ENCODE measurements at places on chromosomes 7 and 10.

GRCh38 chr7:16420649-16421332, 547 bp downstream of the CRPPA start:
- DNase-seq: peak; percentile 88

GRCh38 chr10:68647672-68648341, 73.2 kb upstream of the CCAR1 start:
- no peak for DNase-seq

DNA sequence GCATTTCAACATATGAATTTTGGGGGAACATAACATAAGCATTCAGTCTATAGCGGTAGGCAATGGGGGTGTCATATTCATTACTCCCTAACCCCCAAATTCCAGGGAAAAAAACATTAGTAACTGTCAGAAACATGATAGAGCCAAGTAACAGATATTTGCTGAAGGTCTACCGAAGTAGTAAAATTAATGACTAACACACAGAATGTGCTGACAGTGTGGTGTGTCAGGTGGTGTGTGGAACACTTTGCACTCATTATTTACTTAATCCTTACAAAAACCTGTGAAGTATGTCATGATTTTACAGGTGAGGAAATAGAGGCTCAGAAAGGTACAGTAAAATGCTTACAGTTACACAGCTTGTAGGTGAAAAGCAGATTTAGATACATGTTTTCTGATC, 85.4 kb upstream of the RHOBTB1 start:
- no peak for DNase-seq

GRCh38 chr10:78871796-78872195, 197.0 kb upstream of the ZMIZ1 start:
- no peak for DNase-seq

GRCh38 chr10:79311581-79312407, 35.5 kb upstream of the PPIF start:
- peak; percentile 46 for DNase-seq

DNA sequence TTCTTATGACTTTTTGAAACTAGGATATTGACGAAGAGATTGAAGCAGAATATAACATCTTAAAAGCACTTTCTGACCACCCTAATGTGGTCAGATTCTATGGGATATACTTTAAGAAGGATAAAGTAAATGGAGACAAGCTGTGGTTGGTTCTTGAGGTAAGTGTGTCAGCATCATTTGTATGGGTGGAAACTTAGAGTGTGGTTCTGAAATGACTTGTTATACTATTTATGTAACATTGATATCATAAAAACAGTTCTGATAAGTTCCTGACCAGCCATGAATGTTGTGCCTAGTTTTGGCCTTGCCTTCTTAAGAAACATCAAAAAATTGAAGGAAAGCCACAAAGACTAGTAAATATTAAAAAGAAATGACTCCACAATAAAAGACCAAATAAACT, 20.8 kb downstream of the MYO3A start:
- no peak for DNase-seq

- DNase-seq: no peak
Observed at GRCh38 chr7:45610019-45610418, 35.9 kb downstream of the ADCY1 start.

- DNase-seq: no peak
Observed at GRCh38 chr10:58003945-58004344, 263.7 kb downstream of the IPMK start.

DNA sequence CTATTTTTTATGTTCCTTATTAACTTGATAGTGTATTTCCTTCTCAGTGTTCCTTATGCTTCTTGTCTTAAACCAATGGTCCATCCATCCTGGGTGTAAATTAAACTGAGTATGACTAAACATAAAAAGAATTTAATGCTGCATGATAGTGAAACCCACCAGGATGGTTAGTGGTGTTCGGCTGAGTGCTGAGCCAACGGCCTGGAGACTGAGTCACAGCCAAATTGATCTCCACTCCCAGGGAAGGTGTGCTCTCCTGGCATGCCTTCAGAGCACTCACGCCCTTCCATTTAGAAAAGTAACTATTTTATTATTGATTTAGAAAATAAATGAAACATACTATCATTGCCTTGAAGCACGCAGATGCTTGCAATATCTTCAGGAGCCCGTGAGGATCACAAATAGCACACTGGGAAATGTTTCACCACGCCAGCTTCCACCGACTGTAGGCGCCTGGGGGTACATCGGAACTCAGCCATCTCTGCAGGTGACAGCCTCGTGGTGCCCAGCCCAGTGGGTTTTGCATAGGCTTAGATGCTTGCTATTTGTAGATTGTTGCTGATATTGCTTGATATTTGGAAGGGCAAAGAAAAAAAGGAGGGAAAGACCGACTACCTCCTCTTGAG, 40.0 kb upstream of the LOXL4 start:
- no peak for DNase-seq

- DNase-seq: no peak
Observed at GRCh38 chr7:74455928-74456327, 2.2 kb downstream of the GTF2IRD1 start.

- peak; percentile 47 for DNase-seq
Observed at GRCh38 chr10:123007558-123008354, 839 bp downstream of the IKZF5 start.

GRCh38 chr10:121914661-121915060, 13.2 kb downstream of the ATE1 start:
- no peak for DNase-seq

- DNase-seq: no peak
Observed at GRCh38 chr7:75689246-75690099, 49.3 kb downstream of the HIP1 start.

DNA sequence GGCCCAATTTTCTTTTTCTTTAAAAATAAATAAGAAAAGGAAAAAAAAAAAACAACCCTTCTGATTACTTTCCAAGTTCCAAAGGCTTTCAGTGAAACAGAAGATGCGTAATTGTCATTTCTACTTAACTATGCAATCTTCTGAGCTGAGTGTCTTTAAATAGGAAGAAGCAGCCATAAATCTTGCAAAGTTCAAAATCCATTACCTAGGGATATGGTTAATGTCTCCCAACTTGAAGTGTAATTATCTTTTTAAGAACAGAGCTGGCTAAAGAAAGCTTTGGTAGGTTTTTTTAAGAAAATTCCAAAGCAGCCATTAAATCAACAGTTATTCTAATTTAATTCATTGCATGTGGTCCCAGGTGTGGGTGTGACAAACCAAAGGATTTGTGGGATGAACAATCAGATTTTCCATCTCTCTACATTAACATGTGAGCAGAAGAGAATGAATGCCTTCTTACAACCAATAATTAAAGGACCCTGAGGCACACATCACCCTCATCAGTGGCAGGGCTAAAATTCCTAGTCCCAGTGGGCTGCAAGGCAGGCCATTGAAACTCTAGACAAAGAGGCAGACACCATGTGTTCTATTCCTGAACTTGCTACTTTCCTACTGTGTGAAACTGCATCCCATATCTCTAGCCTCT, 419.2 kb downstream of the REEP3 start:
- no peak for DNase-seq

- peak; percentile 19 for DNase-seq
Observed at GRCh38 chr10:108388706-108389105, 1224.2 kb upstream of the SORCS1 start.

GRCh38 chr7:133349101-133349500, 96.2 kb downstream of the EXOC4 start:
- no peak for DNase-seq

DNA sequence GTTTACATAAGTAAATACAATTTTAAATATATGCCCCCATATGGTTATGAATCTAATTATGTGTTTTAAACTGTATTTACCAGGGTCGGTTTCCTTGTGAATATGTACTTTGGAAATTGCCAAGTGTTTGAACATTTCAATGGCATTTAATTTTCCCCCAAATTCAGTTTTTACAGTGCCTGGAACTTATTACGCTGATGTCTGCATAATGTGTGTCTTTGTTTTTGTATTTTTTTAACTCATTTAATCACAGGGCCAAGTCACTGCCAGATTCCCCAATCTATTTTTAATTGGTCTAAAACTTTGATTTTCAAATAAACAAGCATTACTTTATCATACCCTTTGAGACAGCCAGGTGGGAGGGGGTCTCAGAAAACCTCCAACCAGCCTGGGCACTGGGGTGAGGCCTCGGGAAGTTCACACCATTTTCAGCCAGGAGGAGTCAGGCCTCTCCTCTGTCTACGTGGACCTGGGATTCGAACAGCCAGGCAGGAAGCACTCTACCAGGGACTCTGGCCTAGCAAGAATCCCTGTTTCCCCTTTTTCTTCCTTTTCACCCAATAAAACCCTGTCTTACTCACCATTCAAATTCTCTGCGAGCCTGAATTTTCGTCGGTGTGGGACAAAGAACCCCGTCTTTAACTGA, 151.5 kb upstream of the COL1A2 start:
- DNase-seq: no peak

- no peak for DNase-seq
Observed at GRCh38 chr7:94394437-94395140, at the start of gene COL1A2. COL1A2 (plus strand) TSS chr7:94394895; CDS start chr7:94395032, 137 bp downstream.

GRCh38 chr10:13348216-13349017, at the start of gene SEPHS1:
SEPHS1 (minus strand) TSS chr10:13348293; CDS start chr10:13344950, 3,343 bp downstream.
- peak; percentile 77 for DNase-seq

DNA sequence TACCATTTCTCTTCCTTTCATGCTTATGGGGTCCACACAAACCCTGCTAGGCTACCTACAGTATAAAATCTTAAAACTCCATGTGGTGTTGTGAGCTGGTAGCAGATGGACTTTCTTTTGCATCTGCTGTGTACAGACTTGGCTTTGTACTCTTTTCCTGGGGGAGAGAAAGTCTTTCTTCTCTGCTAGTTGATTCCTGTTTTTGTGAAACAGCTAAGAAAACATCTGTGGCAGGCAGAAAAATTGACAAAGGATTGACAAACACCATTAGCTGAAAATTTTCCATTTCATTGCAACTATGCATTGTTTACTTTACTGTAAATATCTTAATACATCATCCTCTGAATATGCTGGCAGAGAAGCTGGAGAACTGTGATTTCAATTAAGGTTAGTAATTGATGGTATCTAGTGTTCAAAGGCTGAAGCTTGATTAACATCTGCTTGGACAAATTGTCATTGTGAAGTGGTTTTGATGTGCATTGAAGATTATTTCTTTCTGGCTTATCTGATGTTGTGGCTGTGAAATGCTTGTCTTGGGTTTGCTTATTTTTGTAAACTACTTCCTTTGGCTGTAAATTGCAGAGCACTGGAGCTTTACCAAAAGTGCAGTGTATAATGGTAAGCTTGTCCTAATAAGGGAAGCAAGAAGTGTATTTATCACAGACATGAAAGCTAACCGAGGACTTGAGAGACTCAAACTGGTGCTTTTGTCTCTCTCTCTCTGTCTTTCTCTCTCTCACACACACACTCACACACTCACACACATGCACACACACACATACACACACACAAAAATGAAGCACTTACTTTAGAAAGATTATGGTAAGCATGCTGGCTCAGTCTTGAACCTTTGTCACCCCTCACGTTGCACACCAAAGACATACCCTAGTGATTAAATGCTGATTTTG, at the start of gene FOXP2:
TSS of gene FOXP2 (plus strand) at position 660 of the 908 bp plus-strand sequence. CDS start 11,697 bp downstream, outside the sequence.
- no peak for DNase-seq

Measured in midbrain (tissue), 1 donor.